Hematopoietic multipotent progenitor cell treated with erythropoietin and hydrocortisone succinate and interleukin-3 and kit ligand, for 15 days (in vitro differentiated cells): ENCODE measurements at places on chromosomes 13 and 19.
A peak's percentile ranks its signal among the peaks of the same experiment; 100 is the strongest.

- DNase-seq = no peak
Observed at GRCh38 chr19:11179716-11180297, 17.5 kb downstream of the KANK2 start.

DNA sequence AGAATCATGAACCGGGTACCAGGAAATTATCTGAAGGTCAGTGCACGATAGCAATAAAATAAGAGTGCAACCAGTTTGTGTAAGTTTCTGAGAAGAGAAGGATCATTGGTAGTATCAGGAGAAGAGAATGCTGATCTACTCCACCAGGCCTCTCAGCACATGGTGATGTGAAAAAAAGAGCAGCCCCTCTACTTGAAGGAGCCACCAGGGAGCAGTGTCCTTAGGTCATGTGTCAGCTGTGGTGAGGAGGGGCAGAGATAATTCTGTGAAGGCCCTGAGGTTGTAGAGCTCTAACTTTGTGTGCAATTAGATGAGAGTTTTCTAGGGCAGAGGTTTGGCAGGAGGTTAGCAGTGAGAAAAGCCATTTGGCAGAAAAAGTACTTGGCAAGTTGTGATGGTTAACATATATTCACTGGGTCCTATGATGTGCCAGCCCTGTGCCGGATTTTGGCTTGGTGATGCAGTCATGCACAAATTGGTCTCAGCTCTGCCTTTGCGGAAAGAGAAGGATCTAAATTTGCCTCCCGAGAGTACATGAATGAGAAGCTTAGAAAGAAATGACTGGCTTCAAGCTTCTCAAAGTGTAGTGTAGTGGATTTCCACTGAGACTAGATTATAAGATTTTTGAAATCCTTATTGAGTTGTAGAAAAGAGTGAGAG is 19.2 kb upstream of the ZC3H13 start:
- DNase-seq = no peak

- no peak for DNase-seq
Observed at GRCh38 chr19:53621885-53622740, 9.7 kb upstream of the DPRX start.

DNA sequence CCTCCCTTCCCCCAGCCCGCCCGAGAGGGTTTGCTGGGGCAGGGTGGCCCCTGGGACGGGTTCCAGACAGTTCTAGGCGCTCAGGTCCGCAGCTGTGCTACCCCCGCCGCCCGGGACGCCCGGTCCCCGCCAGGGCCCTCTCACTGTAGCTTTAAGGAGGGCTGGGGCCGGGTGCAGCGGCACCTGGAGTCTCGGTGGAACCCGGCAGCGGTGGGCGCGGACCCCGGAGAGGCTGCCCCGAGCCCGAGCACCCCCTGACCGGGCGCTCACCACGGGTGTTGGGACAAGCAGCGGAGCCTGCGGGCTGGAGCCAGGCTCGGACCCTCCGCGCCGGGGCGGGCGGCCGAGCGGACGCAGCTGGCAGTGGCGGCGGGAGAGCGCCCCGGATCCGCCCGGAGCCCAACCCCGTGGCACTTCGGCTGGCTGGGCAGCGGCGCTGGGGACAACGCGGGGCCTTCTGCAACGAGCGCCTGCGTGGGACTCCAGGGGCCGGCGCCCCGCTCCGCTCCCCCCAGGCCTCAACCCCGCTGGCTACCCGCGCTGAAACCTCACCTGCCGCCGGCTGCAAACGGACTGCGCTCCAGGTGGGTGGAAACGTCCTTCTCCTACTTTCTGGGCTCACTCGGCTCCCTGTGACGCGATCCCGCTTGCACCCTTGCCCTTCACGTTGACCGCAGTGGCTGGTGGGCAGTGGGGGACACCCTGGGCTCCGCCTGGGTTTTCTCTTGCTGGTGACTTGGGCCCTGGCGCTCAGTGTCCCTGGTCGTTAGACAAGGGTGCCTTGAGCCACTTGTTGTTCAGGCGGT is 81.1 kb downstream of the ZNF429 start:
- peak; percentile 67 for DNase-seq

DNA sequence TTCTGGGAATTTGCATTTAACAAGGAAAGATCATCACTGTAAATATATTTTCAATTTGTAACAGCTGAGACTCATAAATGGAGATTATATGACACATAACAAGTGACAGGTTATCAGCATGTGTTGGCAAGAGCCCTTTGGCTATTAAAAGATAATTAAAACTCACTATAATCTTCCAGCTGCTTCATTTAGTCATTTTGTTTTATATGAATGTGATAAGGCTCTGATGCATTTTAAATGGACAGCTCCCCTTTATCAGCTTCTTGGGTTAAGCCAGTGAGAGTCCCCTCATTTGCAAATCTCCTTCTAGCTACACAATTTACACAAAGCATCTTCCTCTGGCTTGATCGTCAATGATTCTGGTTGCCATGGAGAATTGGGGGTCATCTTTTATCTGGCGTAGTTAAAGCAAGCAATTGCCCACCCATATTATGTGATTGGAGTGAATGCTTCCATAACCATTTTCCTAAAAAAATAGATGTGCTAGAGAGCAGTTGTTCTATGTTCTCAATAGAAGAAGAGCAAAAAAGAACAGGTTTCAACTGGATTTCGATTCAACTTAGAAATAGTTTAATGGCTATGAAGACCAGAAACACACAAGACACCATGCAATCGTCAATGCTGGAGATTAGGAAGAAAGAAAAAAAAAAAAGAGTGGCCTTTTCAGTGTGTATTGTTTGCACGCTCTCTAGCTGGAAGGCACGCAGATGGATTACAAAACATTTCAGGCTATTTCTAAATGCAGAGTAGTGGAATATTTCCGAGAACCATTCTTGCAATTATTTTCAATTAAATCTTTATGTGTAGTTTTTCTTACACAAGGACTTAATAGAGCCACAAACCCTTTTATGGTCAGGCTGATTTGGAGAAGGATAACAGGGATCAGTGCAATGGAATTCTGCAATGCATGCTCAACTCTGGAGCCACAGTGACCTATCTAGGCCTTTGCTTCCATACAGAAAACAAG is 27.4 kb downstream of the STARD13 start:
- no peak for DNase-seq

DNA sequence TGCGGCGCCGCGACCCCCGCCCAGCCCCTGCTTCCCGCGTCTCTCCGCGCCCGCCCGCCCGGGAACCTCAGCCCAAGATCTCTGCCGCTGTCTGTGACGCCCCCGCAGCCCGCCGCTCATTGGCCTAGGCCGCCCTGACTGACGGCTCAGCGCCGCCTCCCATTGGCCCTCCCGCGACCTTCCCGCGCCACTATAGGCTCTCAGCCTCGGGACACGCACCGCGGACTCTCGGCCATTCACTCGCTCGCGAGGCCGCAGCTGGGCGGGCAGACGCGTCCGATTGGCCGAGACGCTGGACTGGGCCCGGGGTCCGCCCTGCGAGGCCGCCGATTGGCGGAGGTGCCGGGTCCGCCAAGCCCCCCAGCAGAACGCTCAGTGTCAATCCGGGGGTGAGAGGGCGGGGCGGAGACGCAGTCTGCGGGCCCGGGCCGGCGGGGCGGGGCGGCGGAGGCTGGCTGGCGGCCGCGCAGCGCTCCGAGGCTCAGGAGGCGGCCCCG is at the start of gene PRKACA:
TSS of gene PRKACA (minus strand) at position 95 of the 497 bp plus-strand sequence. CDS start 215 bp downstream, outside the sequence.
- peak; percentile 98 for DNase-seq

DNA sequence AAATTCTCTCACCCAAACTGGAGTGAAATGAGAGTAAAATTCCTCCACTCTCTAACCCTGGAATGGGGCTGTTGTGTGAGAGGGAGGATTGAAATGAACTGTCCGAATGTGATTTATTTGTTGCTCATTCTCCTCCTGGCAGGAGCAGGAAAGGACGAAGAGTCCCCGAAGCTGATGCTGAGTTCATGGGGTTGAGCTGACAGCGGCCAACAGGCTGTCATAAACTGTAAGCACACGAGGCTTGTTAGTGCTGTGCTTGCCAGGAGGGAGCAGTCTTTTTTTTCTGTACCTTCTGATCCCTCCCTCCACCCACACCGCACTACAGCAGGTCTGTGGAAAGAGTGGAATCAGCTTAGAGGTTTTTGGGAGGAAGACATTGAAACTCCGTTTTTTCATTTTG is 33.1 kb upstream of the ZNF331 start:
- DNase-seq = no peak

DNA sequence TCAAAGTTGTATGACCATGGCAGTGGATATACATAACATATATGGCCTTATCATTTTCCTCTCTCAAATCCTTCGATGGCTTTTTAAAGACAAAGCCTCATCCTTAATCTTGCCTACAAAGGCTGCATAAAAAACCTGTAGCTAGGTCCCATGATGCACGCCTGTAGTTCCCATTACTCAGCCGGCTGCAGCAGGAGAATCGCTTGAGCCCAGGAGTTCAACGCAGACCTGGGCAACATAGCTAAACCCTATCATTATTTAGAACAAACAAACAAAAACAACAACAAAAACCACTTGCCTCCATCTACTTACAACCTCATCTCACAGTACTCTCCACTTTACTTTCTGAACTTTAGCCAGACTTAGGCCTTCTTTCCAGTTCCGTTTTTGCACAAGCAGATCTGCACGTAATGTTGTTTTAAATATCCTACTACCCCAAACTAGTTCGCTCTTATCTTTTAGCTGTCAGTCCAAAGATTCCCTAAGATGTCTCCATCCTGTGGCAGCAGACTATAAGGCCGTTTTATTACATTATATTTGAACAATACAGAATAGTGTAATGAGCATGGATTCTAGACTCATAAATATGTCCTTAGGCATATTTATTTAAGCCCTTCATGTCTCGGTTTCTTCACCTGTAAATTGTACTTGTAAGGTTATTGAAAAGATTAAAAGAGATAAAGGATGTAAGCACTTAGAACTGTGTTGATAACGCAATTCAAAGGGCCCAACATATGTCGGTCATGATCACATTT is 969 bp upstream of the POMP start:
- DNase-seq = peak; percentile 18

- no peak for DNase-seq
Observed at GRCh38 chr19:3397266-3398022, 31.1 kb downstream of the NFIC start.

GRCh38 chr13:101915755-101916107 is 463.3 kb downstream of the ITGBL1 start:
- no peak for DNase-seq

DNA sequence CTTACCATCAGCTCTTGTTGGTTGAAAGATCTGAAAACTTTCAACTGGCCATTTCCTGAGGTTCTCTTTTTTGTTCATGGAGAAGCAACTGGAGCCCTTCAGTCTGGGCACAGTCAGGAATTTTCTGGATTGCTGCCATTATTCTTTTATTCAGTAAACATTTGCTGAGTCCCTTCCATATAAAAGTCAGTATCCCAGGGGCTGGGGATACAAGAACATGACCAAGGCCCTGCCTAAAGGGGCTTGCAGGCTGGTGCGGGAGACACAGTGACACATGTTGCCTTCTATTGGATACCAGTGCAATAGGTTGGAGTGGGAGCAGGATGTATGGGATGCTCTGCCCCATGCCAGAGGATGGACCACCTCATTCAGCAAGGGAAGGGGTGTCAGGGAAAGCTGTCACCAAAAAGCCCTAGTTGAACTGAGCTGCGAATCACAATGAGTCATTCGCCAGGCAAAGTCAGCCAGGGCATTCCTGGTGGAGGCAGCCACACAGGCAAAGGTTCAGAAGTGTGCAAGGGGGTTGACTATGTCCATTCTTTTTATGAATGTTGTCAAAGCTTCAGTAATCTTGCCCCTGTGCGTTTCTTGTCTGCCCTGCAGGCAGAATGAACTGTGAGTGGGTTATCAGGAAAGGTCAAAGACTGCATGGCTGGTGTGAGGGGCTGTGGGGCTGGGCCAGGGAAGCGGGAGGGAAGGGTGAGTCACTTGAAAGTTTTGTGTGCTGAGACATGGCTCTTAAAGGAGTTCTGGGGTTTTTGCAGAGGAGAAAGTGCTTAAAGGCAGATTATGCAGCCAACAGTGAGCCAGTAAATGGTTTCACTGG is 395.9 kb downstream of the KCNRG start:
- DNase-seq = no peak

DNA sequence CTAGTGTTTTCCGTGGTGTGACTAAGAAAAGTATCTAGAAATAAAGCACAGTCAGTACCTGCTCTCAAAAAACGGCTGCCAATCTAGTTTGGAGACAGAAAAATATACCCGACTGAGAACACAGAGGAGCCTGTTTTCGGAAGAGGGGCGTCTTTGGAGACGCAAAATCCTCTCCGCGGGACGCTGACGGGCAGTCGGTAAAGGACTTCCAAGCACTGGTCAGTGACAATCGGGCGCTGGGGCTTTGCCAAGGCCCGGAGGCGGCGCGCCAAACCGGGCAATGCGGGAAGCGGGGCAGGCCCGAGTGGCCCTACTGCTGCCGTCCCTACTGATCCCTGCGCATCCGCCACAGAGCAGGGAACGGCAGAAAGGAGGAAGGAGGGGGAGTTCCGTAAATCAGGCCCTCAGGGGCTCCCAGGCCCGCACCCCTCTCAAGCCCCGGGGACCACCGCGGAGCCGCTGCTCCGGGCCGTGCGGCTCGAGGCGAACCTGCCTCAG is 588 bp upstream of the DPY19L3 start:
- DNase-seq = peak; percentile 7

- DNase-seq = peak; percentile 49
Observed at GRCh38 chr19:11377237-11377636, 2.8 kb downstream of the SWSAP1 start.

GRCh38 chr13:41608839-41609177 is 151.5 kb downstream of the RGCC start:
- no peak for DNase-seq

DNA sequence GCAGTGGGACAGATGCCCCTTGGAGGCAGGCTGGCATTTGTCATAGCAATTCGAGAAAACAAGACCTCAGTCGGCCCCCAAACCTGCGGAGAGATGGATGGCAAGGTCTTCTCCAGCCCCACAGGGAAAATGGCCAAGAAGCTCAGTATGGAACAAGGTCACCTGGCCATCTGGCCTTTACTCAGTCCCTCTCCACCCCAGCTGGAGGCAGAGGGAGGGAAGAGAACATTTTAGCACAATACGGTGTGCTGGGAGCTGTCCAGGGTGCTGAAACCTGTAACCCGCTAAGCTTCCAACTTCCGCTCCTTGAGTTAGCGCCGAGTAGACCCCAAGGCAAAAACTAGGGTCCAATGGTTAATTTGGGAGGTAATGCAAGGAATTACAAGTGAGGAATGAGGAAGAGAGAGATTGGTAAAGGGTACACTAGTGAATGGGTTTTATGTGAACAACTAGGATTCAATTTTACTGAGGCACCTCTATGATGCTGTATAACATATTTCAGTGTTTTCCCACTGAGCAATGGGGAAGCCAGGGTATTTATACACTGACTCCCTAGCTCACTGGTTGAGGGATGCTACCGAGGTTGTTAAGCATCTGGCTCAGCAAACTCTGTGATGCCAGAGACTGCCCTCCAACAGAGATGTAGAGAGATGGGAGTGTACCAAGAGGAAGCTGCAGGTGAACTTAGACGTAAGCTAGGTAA is 64.3 kb downstream of the CACNA1A start:
- DNase-seq = peak; percentile 28

- no peak for DNase-seq
Observed at GRCh38 chr13:80070024-80070703, 270.8 kb downstream of the SPRY2 start.

DNA sequence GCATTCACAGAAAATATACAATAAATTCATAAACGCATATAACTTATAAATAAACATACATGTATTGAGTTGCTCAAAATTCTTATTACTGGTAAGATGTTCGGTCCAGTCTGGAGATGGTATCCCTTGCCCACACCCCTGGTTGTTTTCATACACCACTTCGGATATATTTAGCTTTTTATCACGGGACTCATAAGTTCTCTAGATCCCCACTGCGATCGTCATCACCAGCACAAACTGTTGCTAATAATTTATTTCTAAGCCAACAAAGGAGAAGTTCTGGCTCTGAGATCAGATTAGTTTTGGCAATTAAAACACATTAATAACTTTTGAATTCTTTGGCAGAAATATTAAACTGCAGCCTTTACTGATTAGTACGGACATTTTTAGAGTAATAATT is 23.0 kb upstream of the SGCG start:
- no peak for DNase-seq

- no peak for DNase-seq
Observed at GRCh38 chr13:86426437-86426836, 627.2 kb upstream of the SLITRK6 start.
